ENCODE measurements at places on chromosomes 3 and 15.

GRCh38 chr3:185365291-185366073 is 2.5 kb downstream of the MAP3K13 start:
- DNase-seq, result no peak

GRCh38 chr3:54322354-54322753 is 200.0 kb downstream of the CACNA2D3 start:
- DNase-seq, result no peak

GRCh38 chr15:41968701-41969100 is 3.7 kb downstream of the EHD4 start:
- DNase-seq, result no peak

GRCh38 chr15:101600035-101600434 is 52.1 kb downstream of the TM2D3 start:
- no peak for DNase-seq

DNA sequence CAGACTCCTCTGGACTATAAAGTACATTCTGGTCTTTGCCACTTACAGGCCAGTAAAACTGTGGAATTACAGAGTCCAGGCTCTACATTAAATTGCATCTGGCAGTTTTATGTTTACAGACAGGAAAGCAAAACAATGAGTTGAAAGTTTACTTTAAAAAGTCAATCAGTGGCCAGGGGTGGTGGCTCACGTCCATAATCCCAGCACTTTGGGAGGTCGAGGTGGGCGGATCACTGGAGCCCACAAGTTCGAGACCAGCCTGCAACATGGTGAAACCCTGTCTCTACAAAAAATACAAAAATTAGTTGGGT is 53.8 kb downstream of the TM4SF4 start:
- no peak for DNase-seq

DNA sequence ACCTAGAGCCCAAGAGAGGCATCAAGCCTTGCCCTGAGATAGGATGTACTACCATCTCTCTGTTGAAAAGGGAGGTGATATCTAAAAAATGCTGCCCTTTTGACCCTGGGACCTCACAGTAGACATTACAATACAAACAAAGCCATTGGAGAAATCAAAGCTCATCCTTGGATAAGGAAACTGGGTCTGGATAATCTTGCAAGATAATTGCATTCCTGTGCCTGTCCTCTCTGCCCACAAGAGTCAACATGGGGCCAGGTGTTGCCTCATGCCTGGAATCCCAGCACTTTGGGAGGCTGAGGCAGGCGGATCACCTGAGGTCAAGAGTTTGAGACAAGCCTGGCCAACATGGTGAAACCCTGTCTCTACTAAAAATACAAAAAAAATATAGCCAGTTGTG is 57.3 kb upstream of the DLG1 start:
- no peak for DNase-seq

DNA sequence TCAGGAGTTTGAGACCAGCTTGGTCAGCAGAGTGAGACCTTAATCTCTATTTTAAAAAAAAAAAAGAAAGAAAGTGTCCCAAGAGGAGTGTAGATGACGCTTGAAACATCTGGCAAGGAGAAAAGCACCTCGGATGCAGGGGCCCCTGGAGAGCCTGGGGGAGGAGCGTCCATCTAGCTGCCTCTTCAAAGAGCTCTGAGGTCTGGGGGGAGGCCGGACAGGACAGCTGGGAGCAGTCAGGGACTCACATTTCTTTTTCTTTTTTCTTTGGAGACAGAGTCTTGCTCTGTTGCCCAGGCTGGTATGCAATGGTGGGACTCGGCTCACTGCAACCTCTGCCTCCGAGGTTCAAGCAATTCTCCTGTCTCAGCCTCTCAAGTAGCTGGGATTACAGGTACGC is 3.3 kb upstream of the IDH2 start:
- no peak for DNase-seq

DNA sequence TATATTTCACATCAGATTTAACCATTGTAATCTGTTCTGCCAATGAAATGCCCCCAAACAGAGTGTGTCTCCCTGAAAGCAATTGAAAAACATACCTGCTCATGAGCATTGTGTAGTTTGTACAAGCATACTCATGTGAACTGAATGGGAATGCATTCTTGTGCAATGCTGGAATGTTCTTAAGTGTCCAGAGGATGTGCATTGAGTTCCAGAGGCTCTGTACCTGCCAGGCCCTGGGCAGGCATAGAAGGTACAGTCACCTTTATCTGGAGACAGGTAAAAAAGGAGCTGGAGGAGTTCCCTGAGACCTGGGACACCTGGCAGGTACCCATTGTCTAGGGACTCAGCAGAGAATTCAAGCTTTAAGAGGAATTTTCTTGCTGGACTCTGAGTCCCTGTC is 2.8 kb downstream of the MRAS start:
- no peak for DNase-seq

GRCh38 chr3:35641331-35641730 is 2.0 kb downstream of the ARPP21 start:
- DNase-seq, result no peak

GRCh38 chr3:121724130-121724529 is 25.4 kb downstream of the GOLGB1 start:
- DNase-seq, result no peak

- DNase-seq, result no peak
Observed at GRCh38 chr3:26713091-26713490, 90.5 kb downstream of the LRRC3B start.

DNA sequence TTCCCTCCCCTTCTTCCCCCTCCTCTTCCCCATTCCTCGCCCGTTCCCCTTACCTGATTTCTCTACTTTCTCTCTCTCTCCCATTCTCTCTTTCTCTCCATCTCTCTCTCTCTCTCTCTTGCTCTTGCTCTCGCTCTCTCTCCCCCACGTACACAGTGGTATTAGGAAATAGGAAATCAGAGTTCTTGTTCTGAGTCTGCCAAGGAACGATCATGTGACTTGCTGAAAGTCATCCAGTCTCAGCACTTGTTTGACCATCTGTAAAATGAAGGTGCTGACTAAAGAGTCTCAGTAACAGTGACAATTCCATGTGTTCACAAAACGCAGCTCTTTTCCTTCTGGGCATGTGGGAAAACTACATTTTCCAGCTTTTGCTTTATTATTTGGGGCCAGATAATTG is 445.0 kb upstream of the TGFBR2 start:
- no peak for DNase-seq

GRCh38 chr3:119300991-119301391 is 6.8 kb downstream of the ARHGAP31 start:
- DNase-seq, result no peak

DNA sequence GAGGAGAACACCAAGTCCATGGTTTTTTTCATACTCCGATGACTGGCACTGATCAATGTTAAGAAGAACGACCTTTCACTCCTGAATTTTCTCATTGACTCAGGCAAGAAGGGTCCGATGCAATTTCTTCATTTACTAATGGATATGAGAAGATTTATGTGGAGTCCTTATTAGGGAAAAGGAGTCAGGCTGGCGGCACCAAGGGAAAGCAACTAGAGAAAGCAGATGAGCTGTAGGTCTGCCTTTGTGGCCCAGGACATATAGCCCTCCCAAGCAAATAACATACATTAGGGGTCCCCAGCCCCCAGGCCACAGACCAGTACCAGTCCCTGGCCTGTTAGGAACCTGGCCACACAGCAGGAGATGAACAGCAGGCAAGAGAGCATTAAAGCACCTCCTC is 206.8 kb downstream of the KBTBD8 start:
- DNase-seq, result no peak

DNA sequence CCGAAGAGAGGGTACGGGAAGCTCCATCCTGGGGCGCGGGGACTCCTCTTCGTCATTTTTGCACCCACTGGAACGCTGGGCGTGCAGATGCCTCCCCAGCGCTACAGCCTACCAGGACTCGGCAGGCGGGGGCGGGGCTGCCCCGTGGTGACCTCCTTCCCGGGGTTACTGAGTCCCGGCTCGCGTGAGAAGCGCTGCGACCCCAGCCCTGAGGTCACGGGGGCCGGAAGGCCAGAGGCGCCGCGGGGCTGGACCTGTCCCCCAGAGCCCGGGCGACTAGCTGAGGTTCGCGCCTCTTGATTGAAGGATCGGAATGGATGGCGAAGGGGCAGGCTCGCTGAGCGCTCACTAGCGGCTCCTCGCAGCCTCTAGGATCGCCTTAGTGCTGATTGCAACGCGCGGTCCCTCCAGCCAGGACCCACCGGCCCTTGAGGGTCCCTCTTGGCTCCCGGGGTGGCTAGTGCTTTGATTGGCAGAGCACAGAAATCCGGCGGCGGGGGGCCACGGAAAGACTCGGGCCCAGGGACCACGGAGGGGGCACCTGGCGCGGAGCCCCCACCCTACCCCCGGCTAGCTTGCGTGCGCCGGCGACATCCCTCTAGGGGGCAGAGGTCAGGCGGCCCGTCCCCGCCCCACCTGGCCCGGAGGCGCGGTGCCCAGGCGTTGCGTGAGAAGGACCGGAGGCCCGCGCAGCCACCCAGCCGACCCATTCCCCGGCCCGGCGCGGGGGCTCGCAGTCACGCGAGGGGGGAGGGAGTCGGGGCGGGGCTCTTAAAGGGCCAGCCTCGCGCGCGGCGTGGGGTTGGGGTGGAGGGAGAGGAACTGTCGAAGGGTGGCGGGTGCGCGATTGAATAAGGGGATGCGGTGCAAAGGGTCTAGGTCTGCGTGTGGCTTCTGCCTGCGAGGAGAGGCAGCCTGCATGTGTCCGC is 781 bp upstream of the CYP1A1 start:
- DNase-seq, result peak; percentile 77

GRCh38 chr3:172312001-172312400 is 136.3 kb downstream of the GHSR start:
- no peak for DNase-seq

Data from activated CD8-positive, alpha-beta T cell treated with anti-CD3 and anti-CD28 coated beads for 36 hours (primary cell).